Activated naive CD4-positive, alpha-beta T cell treated with Interleukin-2 at 50 U/mL for 16 hours (primary cell): ENCODE measurements at places on chromosomes 3 and 15.

DNA sequence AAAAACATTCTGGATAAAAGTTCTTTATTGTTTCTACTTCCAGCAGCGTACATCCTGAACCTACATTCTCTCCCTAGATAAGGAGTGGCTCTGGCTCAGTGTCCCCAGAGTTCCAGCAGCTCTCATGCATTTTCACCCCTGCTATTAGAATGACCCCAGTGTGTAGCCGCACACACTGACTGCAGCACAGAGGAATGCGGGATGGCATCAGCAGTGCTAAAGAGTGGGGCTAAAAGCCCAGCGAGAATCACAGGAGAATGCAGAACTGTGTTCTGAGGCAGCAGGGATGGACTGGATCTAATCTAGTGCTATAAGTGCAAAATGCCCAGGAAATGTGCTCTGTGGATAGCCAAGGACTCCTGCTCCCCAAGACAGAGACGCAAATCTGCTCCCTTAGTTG, 66.4 kb upstream of the TJP1 start:
- no peak for DNase-seq

DNA sequence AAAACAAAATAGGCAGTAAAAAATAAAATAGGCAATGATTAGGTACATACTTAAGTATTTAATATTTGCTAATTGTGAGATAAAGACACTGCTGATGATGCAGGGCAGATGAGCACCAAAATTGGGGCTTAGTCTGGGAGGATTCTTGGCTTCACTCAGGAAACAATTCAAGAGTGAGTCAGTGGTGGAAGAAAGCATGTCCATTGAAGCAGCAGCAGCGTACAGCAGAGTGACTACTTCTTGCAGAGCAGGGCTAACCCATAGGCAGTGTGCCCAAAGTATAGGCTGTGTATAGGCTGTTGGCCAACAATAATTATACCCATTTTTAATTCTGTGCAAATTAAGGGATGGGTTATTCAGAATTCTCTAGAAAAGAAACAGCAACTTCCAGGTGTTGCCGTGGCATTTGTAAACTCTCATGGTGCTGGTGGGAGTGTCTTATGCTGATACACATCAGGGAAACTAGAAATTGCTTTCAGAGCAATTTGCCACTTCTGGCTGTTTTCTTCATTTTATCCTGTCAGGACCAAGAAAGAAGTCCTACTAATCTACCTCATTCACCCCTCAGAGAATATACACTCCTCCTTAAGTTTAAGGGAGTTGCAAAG, 317.3 kb upstream of the NAALADL2 start:
- no peak for DNase-seq

- no peak for DNase-seq
These were observed 97.8 kb upstream of the AADACL2 start for GRCh38 chr3:151635905-151636304.

DNA sequence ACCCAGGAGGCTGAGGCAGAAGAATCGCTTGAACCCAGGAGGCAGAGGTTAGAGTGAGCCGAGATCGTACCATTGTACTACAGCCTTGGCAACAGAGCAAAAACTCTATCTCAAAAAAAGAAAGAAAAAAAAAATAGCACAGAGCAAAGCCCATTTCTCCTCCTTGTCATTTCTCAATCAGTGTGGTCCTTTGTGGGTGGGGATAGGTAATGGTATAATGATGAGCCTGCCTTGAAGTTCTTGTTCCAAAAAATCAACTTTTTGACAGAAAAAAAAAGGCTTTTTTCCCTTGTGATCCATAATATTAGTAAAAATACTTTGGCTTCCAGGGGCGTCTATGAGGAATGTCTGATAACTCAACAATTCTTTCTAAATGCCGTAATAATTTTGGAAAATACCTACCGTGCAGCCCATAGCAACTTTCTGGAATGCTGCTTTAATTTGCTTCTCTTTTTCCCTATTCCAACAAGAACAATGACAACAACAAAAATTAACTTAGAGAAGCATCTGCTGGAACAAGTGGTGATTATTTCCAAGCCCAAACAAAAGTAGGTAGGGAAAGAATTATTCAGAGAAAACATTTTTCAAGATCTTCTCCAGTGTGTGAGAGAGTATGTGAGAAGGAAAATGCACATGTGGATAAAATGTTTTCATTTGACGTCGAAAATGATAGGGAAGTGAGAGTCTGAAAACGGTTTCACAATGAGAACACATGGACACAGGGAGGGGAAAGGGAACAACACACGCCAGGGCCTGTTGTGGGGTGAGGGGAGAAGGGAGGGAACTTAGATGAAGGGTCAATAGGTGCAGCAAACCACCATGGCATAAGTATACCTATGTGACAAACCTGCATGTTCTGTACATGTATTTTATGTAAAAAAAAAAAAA, 337.8 kb downstream of the RBMS3 start:
- DNase-seq = no peak

- no peak for DNase-seq
These were observed 130.8 kb downstream of the GHSR start for GRCh38 chr3:172317481-172317880.

- DNase-seq = no peak
These were observed 260.8 kb downstream of the CGGBP1 start for GRCh38 chr3:87797872-87798566.

- no peak for DNase-seq
These were observed 284.2 kb upstream of the ATP11B start for GRCh38 chr3:182508919-182509711.

DNA sequence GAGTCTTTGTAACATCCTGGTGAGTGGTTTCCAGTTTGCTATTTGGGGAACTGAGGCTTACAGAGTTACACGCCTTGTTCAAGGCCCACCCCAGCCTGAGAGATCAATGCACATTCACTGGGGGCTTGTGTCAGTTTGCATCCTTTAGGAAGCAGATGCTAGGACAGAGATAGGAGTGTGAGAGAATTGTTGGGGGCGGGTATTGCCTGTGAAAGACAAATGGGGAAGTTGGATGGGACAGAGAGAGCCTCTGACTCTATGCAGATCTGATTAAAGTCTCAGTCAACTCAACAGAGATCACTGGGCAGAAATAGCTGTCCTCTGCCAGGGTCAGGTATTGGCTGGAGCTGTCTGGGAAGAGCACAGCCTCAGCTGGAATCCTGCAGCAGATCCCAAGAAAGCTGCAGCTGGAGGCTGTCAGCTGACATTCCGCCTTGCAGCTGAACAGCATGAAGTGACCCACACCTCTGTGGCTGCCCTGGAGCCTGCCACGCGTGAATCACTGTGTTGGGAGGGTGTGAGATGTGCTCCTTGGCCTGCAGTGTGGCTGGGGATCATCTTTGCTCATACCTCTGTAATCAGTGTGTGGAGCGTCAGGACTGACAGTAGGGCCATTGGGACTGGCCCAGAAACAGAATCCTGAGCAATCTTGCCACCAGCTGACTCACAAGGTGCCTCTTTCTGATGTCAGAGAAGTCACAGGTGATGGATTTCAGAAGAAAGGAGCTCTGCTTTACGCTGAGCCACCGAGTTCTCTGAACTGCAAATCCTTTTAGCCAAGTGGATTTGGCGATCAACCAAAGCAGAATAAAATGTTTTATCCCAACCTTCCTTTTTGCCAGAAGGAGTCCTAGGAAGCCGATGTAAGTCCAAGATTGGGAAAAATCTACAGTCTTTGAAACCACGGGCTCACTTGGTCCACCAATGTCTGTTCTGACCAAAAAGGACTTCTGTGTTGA, 284.1 kb upstream of the LRRFIP2 start:
- no peak for DNase-seq

DNA sequence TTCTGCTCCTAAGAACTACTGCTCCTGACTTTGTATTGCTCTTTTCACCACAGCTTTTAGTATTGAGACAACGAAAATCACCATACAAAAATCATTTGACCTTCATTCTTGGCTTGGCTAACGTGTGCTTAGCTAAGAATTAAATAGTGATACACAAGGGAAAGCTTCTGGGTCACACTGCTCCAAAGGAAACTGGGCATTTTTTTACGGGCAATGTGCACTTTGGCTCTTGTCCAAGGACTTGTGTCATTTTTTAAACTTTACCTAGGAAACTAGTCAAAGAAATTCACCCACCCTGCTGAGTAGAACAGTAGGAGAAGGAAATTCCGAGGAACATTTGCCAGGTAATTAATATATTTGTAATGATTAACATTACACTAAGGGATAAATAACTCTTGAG, 19.8 kb downstream of the WDR72 start:
- DNase-seq = no peak

GRCh38 chr3:191627064-191627463, 166.1 kb downstream of the PYDC2 start:
- no peak for DNase-seq
